IPS DF 6.9 (cell line): ENCODE measurements at places on chromosomes 16 and 17.

- no peak for DNase-seq
Measured at GRCh38 chr17:67639555-67639954, 78.2 kb upstream of the NOL11 start.

DNA sequence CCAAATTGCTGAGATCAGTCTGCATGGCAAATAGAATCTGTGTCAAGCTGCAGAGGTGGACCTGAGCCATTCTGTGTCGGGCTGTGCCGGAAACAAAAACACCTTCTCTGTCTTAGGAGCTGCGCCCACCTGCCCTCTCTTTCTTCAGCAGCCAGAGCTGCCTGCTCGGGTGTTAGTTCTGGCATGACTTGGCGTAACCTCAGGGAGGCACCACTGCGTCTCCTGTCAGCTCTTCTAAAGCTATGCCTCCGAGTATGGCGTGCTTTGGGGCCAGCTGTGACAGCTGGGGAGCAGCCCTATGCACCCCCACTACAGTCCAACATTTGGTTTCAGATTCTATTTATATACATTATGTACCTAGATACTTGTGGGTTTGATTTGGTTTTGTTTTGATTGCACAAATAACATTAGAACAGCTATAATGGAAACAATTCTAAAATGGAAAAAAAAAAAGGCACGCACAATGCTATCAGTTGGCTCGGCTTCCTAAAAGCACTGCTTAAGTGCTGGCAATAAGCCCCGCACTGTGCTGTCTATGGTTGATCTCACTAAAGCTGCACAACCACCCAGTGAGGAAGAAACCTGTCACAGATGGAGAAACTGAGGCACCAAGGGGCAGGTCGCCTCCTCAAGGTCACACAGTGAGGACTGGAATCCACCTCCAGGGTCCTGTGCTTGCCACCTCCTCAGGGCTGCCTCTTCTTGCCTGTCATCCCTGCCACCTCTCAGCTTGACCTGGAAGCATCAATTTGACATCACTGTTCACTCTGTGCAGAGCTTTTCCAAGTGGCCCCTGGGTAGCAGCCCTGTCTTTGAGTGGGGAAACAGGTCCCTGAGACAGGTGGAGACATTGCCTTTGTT lies 18.7 kb upstream of the ADGRG1 start:
- no peak for DNase-seq

DNA sequence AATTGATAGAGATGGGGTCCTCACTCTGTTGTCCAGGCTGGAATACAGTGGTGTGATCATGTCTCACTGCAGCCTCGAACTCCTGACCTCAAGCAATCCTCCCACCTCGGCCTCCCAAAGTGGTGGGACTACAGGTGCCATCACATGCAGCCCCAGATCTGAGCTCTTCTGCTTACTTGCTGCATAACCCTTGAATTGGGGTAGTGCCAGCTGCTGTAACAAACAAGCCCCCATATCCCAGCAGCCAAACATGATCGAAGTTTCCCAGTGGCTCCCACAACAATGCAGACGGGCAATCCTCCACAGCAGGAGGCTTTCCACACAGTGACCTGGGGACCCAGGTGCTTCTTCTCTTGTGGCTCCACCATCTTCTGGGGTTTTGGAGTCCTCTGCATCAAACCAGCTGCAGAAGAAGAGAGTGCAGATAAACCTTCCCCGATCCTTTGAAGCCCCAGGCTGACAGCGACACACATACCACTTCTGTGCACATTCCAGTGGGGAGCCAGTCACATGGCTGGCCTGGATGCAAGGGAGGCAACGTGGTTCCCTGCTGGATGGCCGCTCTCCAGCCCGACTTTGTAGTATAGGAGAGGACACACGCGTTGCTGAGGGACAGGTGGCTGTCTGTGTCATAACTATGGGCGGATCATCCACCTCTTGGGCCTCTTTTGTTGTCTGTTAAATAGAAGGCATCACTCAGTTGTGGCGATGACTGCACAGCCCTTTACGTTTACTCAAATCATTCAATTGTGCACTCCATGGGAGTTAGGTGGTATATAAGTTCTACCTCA lies 16.7 kb downstream of the SBK1 start:
- no peak for DNase-seq

DNA sequence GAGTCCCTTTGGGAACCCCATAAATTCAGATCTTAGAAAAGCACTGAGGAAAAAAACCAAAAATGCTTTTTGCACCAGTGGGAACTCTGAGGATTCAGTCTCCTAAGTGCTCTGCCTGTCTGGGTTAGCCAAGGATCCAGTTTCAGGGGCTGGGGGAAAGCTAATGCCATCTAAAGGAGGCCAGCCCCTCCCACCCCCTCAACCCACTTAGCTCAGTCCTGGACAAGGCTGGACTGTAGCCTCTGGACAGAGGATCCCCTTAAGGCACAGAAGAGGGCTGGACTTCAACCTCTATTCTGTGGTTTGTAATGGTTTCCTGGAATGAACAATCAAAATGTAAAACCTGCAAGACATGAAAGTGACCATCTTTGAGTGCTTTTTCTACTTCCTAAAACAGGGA lies 356.1 kb upstream of the ZFHX3 start:
- DNase-seq, result no peak

DNA sequence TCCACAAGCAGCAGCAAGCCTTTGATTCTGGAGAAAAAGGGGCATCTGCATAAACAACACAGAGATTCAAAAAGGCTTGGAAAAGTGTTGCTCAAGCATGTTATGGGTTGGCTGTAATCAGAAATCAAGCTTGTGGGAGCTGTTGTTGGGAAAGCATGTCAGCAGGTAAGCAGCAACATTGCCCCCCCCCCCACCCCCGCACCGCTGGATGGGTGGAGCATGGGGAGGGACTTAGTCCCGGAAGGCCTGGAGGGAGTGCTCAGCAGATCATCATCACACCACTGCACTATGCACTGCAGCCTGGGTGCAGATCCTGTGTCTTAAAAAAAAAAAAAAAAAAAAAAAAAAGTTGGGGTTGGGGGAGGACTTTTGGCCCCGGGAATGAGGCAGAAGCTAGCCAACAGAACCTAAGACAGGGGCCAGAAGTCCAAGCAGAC lies 16.8 kb upstream of the AKAP1 start:
- no peak for DNase-seq
